ENCODE measurements at places on chromosomes 12 and 14. TPM values are rescaled to one million over a fixed set of nuclear protein-coding genes. Genes with fewer than 3 reads are reported as not detected.

The TNS2 gene
- 21.9 TPM for total RNA-seq

The ANKRD33 gene
- 0.12 TPM for total RNA-seq

The SMIM41 gene
- total RNA-seq, result not detected

The NEUROD4 gene
- total RNA-seq, result 0.02 TPM

The GLT1D1 gene
- not detected for total RNA-seq

The SPIC gene
- not detected for total RNA-seq

The PLEKHD1 gene
- 0.04 TPM for total RNA-seq

The AVPR1A gene
- total RNA-seq, result 0.02 TPM

The SGPP1 gene
- 12.9 TPM for total RNA-seq

The INSM2 gene
- not detected for total RNA-seq

The PXMP2 gene
- 32.0 TPM for total RNA-seq

The PSMB11 gene
- total RNA-seq, result not detected

The KRT3 gene
- total RNA-seq, result 0.07 TPM

The PSMB5 gene
- total RNA-seq, result 293 TPM

The ZDHHC22 gene
- 0.46 TPM for total RNA-seq

The AJUBA gene
- 49.4 TPM for total RNA-seq

The CCDC197 gene
- total RNA-seq, result not detected

The GALNT9 gene
- total RNA-seq, result 4.4 TPM

The HOMEZ gene
- total RNA-seq, result 6.2 TPM

The SCARB1 gene
- 158 TPM for total RNA-seq

The BEST3 gene
- 1.2 TPM for total RNA-seq

The BATF gene
- total RNA-seq, result not detected

The NPFF gene
- total RNA-seq, result not detected

The B3GNT4 gene
- 0.54 TPM for total RNA-seq

The TSPAN11 gene
- total RNA-seq, result 0.08 TPM

The TTC5 gene
- 19.5 TPM for total RNA-seq

The TMEM117 gene
- total RNA-seq, result 2.5 TPM

The SERPINA9 gene
- total RNA-seq, result not detected

The CAPZA3 gene
- total RNA-seq, result not detected

The INHBC gene
- total RNA-seq, result 0.05 TPM

The SMCO2 gene
- total RNA-seq, result 0.10 TPM

The ZNF839 gene
- total RNA-seq, result 6.3 TPM

The SLC7A8 gene
- 0.72 TPM for total RNA-seq

The DDIT3 gene
- total RNA-seq, result 29.1 TPM

The EID3 gene
- total RNA-seq, result 8.0 TPM

The MPHOSPH9 gene
- total RNA-seq, result 29.9 TPM

Measured in A549 treated with CORT108297 at 1 μM for 4 hours (cell line).